Activated CD4-positive, alpha-beta T cell treated with anti-CD3 and anti-CD28 coated beads, Interleukin-2, amount 10 ng/mL, durations not matched to agents 24 days and 14 days (primary cell): ENCODE measurements at places on chromosomes 7 and 10. TPM values are rescaled to one million over a fixed set of nuclear protein-coding genes. Genes with fewer than 3 reads are reported as not detected.
A peak's percentile ranks its signal among the peaks of the same experiment; 100 is the strongest.

- no peaks in the 10 kb centered on the region for H3K27me3 ChIP-seq
- no peak for DNase-seq
- H3K4me1 ChIP-seq, result no peaks in the 10 kb centered on the region
Measured at GRCh38 chr7:85232068-85232467, 45.2 kb upstream of the SEMA3D start.

DNA sequence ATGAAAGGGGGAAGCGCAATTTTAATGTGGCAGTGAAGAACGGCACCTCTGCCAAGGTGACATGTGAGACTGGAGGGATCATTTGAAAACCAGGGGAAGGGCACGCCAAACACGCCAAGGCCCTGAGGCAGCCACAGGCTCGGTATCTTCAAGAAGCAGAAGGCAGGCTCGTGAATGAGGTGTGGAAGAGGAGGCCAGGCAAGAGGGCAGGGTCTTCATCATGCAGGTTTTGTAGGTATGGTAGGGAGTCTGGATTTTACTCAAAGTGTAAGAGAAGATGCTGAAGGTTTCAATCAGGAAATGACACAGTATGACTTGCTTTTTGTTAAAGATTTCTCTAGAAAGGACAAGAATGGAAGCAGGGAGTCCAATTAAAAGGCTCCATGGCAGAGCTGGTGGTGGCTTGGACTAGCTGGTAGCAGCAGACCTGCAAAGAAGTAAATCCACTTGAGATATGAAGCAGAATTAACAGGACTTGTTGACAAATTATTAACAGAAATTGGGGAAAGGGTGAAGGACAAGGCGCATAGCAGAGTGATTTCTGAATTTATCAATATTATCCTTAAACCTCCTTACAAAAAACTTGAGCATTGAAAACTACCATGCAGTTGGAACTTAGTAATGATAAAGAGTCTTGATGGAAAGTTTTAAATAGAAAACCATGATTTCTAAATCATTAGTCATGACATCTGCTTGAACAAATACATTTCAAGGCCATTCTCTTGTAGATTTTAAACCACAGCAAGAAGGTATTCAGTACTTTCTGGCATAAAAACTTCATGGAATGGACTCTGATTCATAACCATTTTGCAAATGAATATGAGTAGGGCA, 70.4 kb downstream of the COA1 start:
- peak; percentile 76 for DNase-seq
- H3K4me3 ChIP-seq, result peak overlapping the region; percentile 55
- peaks cover 50% of the 10 kb centered on the region for H3K36me3 ChIP-seq
- peaks cover 44% of the 10 kb centered on the region for H3K4me1 ChIP-seq

DNA sequence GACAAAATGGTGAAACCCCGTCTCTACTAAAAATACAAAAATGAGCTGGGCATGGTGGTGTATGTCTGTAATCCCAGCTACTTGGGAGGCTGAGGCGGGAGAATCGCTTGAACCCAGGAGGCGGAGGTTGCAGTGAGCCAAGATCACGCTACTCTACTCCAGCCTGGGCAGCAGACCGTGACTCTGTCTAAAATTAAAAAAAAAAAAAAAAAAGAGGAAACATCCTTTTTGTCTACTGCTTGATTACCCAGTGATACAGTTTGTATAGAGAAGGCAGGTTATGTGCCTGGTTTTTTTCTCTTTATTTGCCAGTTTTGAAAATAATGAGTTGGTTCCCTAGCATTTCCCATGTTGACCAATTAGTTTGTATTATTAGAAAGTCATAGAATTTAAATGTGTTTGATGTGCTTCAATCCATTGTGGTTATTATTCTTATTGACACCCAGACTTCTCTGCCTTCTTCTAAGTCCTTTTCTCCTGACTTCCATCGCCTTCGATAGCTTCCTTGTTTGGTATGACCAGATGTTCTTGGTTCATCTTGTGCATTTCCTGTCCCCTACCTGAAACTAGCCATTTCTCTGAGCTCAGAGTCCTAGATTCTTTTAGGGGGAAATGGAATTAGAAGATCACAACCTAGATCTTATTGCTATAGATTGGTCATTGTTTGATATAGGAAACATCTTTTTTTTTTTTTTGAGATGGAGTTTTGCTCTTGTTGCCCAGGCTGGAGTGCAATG, 43.2 kb downstream of the VKORC1L1 start:
- no peak overlapping the region for H3K27ac ChIP-seq
- no peak overlapping the region for H3K4me3 ChIP-seq
- DNase-seq, result no peak
- no peaks in the 10 kb centered on the region for H3K27me3 ChIP-seq
- H3K4me1 ChIP-seq, result peaks cover 7% of the 10 kb centered on the region
- H3K36me3 ChIP-seq, result peaks cover 7% of the 10 kb centered on the region

GRCh38 chr7:23196306-23196705, 14.5 kb downstream of the NUP42 start:
- H3K4me1 ChIP-seq, result peaks cover 2% of the 10 kb centered on the region
- H3K27ac ChIP-seq, result no peak overlapping the region
- H3K27me3 ChIP-seq, result no peaks in the 10 kb centered on the region
- H3K36me3 ChIP-seq, result peaks cover 41% of the 10 kb centered on the region

GRCh38 chr10:68795886-68796532, 31.3 kb upstream of the STOX1 start:
- H3K27me3 ChIP-seq, result no peaks in the 10 kb centered on the region
- no peak overlapping the region for H3K4me3 ChIP-seq
- H3K36me3 ChIP-seq, result peaks cover 12% of the 10 kb centered on the region
- no peak overlapping the region for H3K27ac ChIP-seq
- DNase-seq, result no peak
- H3K4me1 ChIP-seq, result no peaks in the 10 kb centered on the region

GRCh38 chr7:64839910-64840309, 45.7 kb downstream of the ZNF138 start:
- no peak overlapping the region for H3K4me3 ChIP-seq
- no peak overlapping the region for H3K27ac ChIP-seq
- H3K27me3 ChIP-seq, result no peaks in the 10 kb centered on the region
- no peak for DNase-seq
- H3K36me3 ChIP-seq, result peaks cover 6% of the 10 kb centered on the region

DNA sequence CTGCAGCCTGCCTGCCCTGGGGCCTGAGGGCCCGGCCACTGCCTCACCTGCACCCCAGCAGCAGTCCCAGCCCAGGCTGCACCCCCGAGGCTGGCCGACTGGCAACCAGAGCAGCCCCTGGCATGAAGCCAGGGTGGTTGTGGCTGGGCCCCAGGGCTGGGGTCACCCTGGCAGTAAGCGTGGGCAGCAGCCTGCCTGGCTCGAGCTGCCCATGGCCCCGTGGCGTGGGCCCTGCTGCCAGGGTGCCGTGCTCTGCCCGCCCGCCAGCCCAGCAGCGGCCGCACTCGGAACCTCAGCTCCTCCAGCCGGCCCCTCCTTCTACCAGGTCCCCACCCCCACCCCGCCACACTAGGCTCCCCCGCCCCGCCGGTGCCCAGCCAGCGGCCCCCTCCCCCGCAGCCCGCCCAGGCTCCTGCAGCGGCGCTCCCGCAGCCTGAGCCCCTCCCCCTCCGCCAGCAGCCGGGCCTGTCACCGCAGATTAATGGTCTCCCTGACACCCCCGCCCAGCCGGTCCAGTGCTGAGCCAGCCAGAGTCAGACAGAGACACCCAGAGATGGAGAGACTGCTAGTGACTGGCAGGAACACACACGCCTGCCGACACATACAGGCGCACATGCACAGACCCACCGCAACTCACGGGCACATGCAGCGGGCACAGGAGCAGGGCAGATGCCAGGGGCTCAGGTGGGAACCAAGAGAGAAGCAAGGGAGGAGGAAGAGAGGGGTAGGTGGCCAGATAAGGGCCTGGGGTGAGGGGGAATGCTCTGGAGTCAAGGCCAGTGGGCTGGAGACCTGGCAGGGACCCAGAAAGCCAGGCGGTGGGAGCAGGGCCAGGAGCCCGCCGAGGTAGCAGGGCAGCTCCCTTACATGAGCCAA, 22.4 kb downstream of the KCNH2 start:
- DNase-seq, result no peak
- H3K4me1 ChIP-seq, result peaks cover 3% of the 10 kb centered on the region
- no peak overlapping the region for H3K27ac ChIP-seq
- no peak overlapping the region for H3K4me3 ChIP-seq

DNA sequence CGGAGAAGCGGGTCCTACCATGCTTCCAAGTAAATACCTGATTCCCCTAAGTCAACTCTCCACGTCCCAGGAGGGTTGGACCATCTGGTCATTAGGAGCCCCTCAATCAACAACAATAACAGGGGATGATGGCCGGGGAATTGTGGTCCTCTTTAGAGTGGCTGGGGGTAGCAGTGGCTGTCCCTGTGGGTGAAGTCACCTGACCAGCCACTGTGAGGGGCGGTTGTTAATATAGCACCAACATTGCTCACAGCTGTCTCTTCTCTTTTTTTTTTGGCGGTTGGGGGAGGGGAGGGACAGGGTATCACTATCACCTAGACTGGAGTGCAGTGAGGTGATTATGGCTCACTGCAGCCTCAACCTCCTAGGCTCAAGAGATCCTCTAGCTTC, 67.9 kb downstream of the SPDYE5 start:
- no peak for DNase-seq
- no peak overlapping the region for H3K4me3 ChIP-seq
- H3K36me3 ChIP-seq, result no peaks in the 10 kb centered on the region
- no peak overlapping the region for H3K27ac ChIP-seq

DNA sequence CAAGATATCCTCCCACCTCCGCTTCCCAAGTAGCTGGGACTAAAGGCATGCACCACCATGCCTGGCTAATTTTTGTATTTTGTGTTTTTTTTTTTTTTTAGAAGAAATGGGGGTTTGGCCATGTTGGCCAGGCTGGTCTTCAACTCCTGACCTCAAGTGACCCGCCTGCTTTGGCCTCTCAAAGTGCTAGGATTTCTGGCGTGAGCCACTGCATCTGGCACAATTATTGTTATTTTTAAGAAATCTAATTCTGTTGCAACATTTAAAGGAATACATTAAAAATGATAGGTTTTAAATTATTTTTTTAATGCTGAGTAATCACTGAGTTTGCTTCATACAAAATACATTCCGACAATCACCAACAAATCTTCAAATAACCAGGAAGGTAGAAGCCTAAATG, 178.1 kb upstream of the SEMA3E start:
- no peaks in the 10 kb centered on the region for H3K27me3 ChIP-seq
- no peak overlapping the region for H3K27ac ChIP-seq
- no peak for DNase-seq
- no peaks in the 10 kb centered on the region for H3K4me1 ChIP-seq
- H3K4me3 ChIP-seq, result no peak overlapping the region

GRCh38 chr10:11036424-11037011, 18.8 kb downstream of the CELF2 start:
- peaks cover 2% of the 10 kb centered on the region for H3K4me1 ChIP-seq
- H3K36me3 ChIP-seq, result no peaks in the 10 kb centered on the region
- DNase-seq, result no peak
- no peak overlapping the region for H3K4me3 ChIP-seq

- H3K36me3 ChIP-seq, result peaks cover 28% of the 10 kb centered on the region
- no peak for DNase-seq
- H3K4me3 ChIP-seq, result no peak overlapping the region
- H3K4me1 ChIP-seq, result peaks cover 73% of the 10 kb centered on the region
- no peaks in the 10 kb centered on the region for H3K27me3 ChIP-seq
Measured at GRCh38 chr7:55550010-55550663, 22.2 kb downstream of the VOPP1 start.

DNA sequence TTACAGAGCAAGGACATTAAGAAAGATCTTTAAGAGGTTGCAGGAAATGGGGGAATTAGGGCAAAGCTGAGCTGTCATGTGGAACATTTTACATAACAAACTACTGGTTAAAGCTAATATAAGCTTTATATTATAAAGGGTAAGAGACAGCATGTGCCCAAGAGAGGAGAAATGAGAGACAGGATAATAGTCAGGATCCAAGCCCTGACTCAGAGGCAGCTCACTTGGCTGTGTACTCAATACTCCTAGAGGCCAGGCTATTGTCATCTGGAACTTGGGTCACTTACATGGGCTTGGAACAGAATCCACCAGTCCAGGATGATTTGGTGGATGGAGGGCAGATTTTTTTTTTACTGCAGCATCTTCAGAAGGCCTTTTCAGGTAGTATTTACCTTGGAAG, 418.6 kb upstream of the ZMIZ1 start:
- H3K27ac ChIP-seq, result no peak overlapping the region
- H3K27me3 ChIP-seq, result peaks cover 7% of the 10 kb centered on the region
- no peak for DNase-seq
- no peak overlapping the region for H3K4me3 ChIP-seq

- H3K36me3 ChIP-seq, result no peaks in the 10 kb centered on the region
- H3K4me1 ChIP-seq, result peaks cover 23% of the 10 kb centered on the region
- peak; percentile 73 for DNase-seq
- peak overlapping the region; percentile 15 for H3K4me3 ChIP-seq
- H3K27me3 ChIP-seq, result peaks cover 9% of the 10 kb centered on the region
Measured at GRCh38 chr10:4474829-4475228, 351.2 kb upstream of the AKR1E2 start.

DNA sequence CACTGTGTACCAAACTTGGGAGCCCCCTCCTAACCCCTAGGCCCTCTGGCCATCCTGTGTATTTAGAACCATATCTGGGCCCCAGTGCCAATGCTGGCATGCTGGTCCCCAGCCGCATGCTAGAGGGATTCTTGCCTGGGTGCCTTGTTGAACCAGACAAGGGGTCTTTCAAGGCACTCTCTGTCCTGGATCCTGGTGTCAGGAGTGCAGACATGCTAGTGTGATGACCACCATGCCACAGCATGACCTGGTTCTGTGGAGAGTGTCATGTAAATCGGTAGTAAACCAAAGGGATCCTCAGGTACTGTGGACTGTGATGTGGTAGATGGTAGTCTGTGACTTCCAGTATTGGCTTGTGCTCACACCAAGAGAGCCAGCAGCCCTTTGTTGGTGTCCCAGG, 222.2 kb upstream of the PODXL start:
- H3K27me3 ChIP-seq, result no peaks in the 10 kb centered on the region
- H3K4me1 ChIP-seq, result no peaks in the 10 kb centered on the region
- no peak for DNase-seq
- no peak overlapping the region for H3K4me3 ChIP-seq
- H3K27ac ChIP-seq, result no peak overlapping the region
- H3K36me3 ChIP-seq, result no peaks in the 10 kb centered on the region

DNA sequence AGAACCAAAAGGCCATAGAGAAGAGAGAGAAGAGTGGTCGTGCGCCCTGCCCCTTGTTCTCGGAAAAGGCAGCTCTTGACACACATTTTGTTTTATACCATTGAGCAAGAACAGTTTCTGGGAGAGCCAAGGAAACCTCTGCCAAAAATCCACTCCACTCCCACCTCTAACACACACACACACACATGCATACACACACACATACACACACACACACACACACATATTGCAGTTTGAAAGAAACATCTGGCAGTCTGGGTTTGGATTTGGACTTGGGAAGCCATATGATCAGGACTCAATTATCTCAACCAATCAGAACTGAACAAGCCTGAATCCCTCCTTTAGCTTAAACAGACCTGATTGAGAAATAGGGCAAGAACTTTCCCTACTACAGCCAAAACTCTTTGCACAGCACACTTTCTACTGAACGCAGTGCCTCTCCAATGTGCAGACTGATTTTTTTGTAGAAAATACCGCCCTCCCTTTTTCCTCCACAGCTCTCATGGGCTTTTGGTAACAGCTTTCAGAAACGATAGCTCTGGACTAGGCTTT, 484.0 kb upstream of the ZWINT start:
- no peak overlapping the region for H3K27ac ChIP-seq
- H3K4me3 ChIP-seq, result no peak overlapping the region
- DNase-seq, result no peak
- H3K27me3 ChIP-seq, result no peaks in the 10 kb centered on the region
- no peaks in the 10 kb centered on the region for H3K4me1 ChIP-seq
- no peaks in the 10 kb centered on the region for H3K36me3 ChIP-seq

SUPV3L1 gene
- total RNA-seq, result 58.3 and 63.9 TPM in 2 replicates

CHST12 gene
- total RNA-seq, result 5.8 and 6.4 TPM in 2 replicates

CHAT gene
- total RNA-seq, result 0.24 TPM in 1 of 2 replicates, not detected in the other

MYH16 gene
- total RNA-seq, result not detected in 2 replicates

HOXA1 gene
- 0.09 and 0.16 TPM in 2 replicates for total RNA-seq

ESYT2 gene
- 60.3 and 61.3 TPM in 2 replicates for total RNA-seq

TMEM26 gene
- not detected in 2 replicates for total RNA-seq

TMEM176A gene
- total RNA-seq, result not detected in 2 replicates

ADAM22 gene
- 1.5 and 1.7 TPM in 2 replicates for total RNA-seq

FEZF1 gene
- total RNA-seq, result not detected in 2 replicates

ZNF32 gene
- total RNA-seq, result 14.9 and 15.2 TPM in 2 replicates
